ENCODE measurements at places on chromosomes 5 and 9. TPM values are rescaled to one million over a fixed set of nuclear protein-coding genes. Genes with fewer than 3 reads are reported as not detected.

PCYOX1L gene
- 19.4 TPM for total RNA-seq

IL33 gene
- total RNA-seq, result 16.6 TPM

ZDHHC12 gene
- 35.6 TPM for total RNA-seq

LNPEP gene
- total RNA-seq, result 29.1 TPM

ACOT12 gene
- total RNA-seq, result 0.13 TPM

PLCXD3 gene
- total RNA-seq, result 3.3 TPM

SIT1 gene
- not detected for total RNA-seq

CDO1 gene
- 6.3 TPM for total RNA-seq

FUT7 gene
- total RNA-seq, result not detected

GLRA1 gene
- not detected for total RNA-seq

ELAVL2 gene
- 0.07 TPM for total RNA-seq

PDE6A gene
- not detected for total RNA-seq

KIF20A gene
- 125 TPM for total RNA-seq

TYRP1 gene
- 0.28 TPM for total RNA-seq

SLC34A1 gene
- total RNA-seq, result not detected

HTR4 gene
- total RNA-seq, result not detected

UBQLN1 gene
- 140 TPM for total RNA-seq

IL4 gene
- not detected for total RNA-seq

PDCD1LG2 gene
- total RNA-seq, result 24.3 TPM

LTC4S gene
- 0.66 TPM for total RNA-seq

FOXD4L6 gene
- 0.07 TPM for total RNA-seq

APBA1 gene
- 7.1 TPM for total RNA-seq

AK1 gene
- 56.2 TPM for total RNA-seq

MYOZ3 gene
- total RNA-seq, result 0.59 TPM

SNCB gene
- not detected for total RNA-seq

BTNL3 gene
- total RNA-seq, result not detected

PCDHB9 gene
- 0.04 TPM for total RNA-seq

SCAI gene
- 7.8 TPM for total RNA-seq

RASEF gene
- 0.07 TPM for total RNA-seq

RUSC2 gene
- 16.7 TPM for total RNA-seq

SRA1 gene
- 28.1 TPM for total RNA-seq

SLC6A18 gene
- not detected for total RNA-seq

FBXW5 gene
- total RNA-seq, result 182 TPM

IL7R gene
- 1.2 TPM for total RNA-seq

C5orf46 gene
- total RNA-seq, result 0.21 TPM

PCDHGA8 gene
- 0.46 TPM for total RNA-seq

Measured in pulmonary artery endothelial cell (primary cell).